GM10248 (cell line): ENCODE measurements at places on chromosomes 12 and 14.

DNA sequence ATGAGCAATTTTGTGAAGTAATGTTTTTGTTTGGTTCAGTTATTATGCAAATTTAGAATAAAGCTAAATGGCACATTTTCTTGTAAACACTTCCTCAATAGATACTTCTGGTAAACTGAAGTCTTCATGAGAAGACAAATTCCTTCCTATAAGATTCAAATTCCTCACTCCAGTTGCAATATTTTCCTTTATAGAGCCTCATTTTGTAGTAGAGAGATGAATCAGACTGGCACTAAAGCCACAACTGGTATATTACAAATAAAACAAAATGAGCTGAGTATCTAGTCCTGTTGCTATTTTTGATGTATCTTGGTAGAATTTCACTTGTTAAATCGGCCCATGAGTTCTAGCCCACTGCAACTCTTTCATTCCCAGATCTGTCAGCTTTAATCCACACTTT lies 5.5 kb downstream of the LGR5 start:
- no peak for DNase-seq

DNA sequence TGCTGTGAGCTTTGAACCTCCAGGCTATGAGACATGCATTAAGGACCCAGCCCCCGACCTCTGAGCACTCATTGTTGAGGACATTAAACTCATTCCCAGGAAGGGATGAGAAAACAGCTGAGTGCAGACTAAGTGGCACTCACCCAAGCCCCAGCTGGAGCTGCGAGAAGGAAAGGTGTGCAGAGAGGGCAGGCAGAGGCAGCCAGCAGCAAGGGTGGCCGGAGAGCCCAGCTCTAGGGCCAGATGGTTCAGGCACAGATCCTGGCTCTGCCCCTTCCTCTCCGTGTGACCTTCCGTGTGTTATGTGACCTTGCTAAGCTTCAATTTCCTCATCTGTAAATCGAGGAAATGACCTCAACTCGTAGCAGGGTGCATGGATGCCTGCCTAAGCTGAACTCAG lies 3.7 kb downstream of the TSPAN11 start:
- no peak for DNase-seq

DNA sequence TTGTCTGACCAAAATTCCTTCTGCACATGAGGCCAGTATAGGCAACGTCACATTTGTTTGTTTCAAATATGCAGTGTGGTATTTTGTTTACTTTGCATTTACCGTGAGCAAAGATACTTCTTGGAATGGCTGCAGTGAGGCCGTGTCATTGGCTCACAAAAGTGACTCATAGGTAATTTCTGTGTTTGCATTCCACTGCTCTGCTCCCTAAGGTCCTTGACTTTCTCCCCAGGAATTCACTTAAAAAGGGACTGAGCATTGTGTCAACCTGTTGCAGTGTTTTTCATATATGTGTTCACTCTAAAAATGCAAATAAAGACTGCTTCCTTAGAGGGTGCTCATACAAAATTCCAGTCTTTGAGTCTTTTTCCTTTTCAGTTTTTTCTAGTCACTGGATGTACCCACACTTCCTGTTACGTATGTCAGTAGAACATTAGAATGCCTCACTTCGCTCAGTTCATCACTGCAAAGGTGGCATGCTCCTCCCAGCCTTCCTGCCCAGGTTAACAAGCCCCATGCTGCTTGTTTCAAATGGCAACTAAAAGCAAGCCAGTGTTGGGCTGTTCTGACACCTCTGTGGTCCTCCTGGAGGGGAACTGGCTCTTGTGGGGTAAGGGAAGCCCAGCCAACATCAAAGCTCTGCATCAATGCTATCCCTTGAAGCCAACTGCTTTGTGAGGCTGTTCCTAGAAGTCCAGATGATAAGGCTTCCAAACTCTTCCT lies 9.1 kb downstream of the C12orf76 start:
- DNase-seq = no peak

- DNase-seq = peak; percentile 34
These were observed 153.8 kb downstream of the MED13L start for GRCh38 chr12:116123451-116124258.

DNA sequence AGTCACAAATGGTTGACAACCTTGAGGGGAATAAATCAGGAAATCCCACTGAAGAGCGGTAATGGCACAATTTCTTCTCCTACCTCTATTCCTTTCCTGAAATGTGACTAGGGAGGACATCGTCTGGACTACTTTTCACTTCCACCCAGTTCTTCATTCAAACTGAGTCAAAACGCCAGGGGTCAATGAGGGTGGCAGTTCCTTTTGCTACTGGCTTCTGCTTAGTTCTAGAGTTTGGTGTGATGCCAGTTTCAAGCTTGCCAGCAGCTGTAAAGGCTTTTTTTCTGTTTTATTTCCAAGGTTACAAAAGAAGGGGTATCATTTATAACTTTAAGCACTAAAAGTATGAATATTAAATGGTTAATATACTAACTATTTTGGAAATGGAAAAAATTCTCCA lies 286.5 kb downstream of the SOX5 start:
- no peak for DNase-seq

- no peak for DNase-seq
These were observed 14.4 kb downstream of the HHIPL1 start for GRCh38 chr14:99659333-99659741.

DNA sequence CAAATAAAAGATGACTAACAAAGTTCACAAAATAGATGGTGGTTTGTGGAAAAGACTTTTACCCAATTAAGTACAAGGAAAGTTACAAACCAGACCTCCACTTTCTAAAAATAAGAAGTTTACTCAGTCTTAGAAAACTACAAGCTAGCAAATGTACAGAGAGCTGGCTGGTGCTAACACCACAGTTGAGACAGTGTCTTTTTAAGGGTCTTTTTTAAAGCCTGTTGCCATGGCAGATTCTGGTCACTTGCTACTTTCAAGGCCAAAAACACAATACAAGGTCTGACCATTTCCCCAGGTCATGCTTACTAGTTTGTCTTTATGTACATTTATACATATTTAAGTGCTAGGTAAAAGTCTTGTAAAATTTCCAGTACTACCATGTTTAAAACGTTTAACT lies 2.4 kb downstream of the BTG1 start:
- no peak for DNase-seq
